K562 (cell line): ENCODE measurements at places on chromosomes 1 and 21.

DNA sequence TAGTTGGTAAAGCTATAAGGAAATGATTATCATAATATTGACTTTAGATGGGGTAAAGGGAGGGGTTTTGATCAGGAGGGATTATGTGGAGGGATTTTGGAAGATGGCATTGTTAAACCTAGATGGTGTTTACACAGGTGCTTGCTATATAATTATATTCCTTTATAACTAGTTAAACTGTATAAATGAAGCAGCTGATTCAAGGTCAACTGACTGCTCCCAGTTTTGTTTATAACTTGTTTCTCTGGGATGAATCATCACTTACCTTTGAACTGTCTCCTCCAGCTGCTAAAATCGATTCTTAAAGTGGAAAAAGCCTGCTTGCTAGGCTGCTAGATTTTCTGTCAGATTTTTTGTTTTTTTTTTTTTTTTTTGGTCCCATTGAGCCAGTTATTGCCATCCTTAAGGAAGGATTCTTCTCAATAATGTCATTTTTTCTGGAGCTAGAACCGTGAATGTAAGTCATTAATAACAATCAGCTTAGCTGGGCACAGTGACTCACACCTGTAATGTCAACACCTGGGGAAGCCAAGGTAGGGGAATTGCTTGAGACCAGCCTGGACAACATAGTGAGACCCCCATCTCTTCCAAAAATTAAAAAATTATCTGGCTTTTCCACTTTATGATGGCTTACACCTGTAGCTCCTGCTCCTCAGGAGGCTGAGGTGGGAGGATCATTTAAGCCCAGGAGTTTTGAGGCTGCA is 153.2 kb downstream of the PIK3R3 start:
- DNase-seq = no peak

DNA sequence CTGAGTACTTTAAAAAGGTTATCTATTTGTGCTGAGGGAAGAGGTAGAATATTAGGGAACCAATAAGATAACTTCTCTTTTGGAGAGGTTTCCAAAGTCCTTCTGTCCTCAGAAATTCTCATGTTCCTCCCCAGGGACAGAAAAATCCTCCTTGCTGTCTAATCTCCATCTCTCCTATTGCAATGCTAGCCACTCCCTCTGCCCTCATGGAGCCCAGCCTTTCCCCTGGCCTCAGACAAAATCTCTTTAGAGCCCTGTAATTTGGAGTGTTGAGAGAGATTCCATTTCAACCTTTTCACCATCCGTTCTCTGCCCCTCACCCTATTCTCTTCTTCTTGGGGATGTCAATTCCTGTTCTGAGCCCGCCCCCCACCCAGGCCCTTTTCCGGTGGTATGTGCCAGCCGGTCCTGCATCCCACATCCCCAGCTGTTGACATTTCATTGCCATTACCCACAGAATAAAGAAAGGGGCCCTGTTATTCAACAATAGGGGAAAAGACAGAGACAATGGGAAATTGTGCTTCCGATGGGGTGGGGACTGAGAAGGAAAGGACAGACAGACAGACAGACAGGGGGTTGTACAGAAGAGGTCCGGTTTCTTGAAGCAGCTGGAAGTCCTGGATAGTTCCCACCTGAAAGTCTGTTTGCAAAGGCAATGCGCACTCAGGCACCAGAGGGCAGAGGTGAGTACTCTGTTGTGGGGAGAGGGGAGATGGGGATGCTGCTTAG is at the start of gene HAPLN2:
HAPLN2 (plus strand) TSS at position 563 of the 729 bp plus-strand sequence. CDS start 4,076 bp downstream, outside the sequence.
- DNase-seq = peak; percentile 59

GRCh38 chr1:56424744-56425493 is 154.4 kb downstream of the PLPP3 start:
- DNase-seq = no peak

- DNase-seq = no peak
These were observed 49.5 kb upstream of the IFFO2 start for GRCh38 chr1:19006000-19006399.

GRCh38 chr1:192789871-192790270 is 19.0 kb upstream of the RGS2 start:
- no peak for DNase-seq

- DNase-seq = peak; percentile 46
These were observed 23.8 kb upstream of the KCNA10 start for GRCh38 chr1:110542725-110543124.

DNA sequence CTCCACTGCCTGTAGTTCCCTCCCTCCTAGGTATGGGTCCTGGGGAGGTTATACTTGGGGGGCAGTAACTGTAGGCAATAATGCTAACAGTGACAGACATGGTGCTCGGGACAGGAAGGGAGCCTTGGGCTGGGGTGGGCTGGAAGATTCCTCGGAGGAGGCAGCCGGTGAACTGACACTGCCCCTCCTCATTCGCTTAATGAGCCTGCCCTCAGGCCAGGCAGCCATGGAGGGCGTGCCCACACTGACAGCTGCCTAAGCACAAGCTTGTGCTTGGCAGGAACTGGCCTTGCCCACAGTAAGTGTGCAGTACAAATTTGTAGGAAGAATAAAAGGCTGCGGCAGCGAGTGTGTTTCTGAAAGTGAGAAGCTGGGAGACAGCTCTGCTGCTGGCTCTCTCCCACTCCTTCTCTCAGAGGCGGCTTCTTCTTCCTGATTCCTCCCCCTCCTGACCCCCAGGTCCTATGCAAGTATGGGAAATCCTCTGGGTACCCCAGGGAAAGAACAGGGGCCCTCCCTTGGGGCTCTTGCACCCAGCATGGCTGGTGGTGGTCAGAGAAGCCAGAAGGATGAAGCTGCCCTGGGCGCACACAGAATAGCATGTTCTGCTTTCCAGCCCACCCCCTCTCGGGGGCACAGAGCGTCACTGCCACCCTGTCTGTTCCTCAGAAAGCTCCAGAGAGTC is 23.6 kb downstream of the OPTC start:
- no peak for DNase-seq

- peak; percentile 50 for DNase-seq
These were observed at the start of gene COL16A1 for GRCh38 chr1:31703431-31704270. Gene COL16A1, minus strand, starts transcription at chr1:31704017. Its CDS starts 1,824 bp downstream, at chr1:31702193.

DNA sequence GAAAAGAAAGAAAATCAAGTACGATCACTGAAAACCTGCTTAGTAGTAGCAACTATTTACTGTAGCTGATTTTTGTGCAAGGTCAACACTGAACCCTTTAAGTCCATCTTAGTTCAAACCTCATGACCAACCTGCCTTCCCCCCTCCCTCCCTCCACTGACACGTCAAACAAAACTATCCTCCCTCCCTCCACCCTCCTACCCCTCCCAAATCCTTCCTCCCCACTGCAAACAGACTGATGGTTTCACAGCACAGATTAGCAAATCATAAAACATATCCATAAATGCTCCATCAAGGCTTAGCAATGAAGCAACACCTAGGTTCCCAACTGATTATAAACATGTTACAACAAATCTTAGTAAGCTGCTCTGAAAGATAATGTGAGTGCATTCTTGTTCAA is 164.3 kb upstream of the GREM2 start:
- no peak for DNase-seq

DNA sequence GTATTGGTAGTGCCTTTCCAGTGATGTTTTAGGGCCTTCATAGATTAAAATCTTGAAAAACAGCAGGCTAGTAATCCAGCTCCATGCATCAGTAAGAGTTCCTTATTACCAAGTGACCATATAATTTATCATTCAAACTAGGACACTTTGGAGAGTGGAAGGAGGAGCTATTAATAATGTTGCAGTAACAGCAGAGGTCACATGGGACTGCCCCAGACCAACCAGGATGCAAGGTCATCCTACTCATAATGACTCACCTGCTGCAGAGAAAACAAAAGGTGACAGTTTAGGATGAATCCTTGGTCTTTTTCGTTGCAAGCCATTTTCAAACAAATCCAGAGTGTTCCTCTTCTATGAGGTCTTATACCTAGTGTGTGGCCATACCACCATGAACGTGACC is 187.4 kb downstream of the NUF2 start:
- DNase-seq = no peak

DNA sequence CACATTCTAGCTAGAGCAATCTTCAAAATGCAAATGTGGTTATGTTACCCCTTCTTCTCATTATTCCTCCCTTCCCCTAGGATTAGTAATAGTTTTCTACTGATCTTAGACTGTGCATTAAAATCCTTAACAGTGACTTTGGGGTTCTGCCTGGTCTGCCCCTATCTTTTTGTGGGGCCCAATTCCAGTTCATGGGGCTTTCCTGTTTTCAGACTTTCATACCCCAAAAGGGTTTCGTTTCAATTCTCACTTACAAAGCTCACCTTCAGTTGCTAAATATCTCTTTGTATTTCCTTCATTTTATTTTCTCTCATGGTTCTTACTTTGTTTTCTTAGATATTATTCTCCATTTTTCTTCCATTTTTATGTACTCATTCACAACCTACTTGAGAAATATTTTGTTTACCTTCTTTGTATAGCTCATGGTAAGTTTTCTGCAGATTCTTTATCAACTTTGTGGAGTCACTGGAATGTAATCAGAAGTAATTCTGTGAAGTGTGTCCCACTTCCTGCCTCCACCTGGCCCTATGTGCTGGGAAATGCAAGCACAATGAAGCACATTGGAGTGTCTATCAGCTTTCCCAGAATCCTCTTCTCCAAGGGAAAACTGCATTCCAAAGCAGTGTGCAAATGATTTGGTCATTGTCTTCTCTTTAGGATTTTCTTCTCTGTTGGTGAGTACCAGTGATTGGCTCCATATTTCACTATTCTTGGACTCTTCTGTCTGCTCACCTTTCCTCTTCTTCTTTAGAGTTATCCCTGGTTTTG is 350.2 kb downstream of the ZNF326 start:
- no peak for DNase-seq

- DNase-seq = no peak
These were observed 27.2 kb downstream of the C8B start for GRCh38 chr1:56938646-56939045.

DNA sequence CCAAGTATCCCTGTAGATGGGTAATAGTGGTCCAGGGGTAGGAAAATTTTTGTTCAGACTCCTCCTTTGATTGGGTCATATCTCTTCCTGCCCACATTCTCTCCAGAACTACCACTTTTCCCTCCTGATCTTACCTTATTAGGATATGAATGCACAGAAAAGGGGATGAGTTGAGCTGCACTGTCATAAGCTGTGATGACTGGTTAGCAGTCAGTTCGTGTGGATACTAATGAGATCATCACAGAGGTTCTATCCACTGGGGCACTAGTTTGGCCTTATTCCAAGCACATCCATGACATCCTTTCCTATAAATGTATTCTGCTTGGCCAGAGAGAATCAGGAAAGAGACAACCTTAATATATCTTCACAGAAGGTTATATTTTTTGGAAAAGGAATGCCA is 22.1 kb upstream of the TBX15 start:
- no peak for DNase-seq

GRCh38 chr1:65948609-65949229 is 156.0 kb downstream of the PDE4B start:
- DNase-seq = peak; percentile 66

- DNase-seq = no peak
These were observed 47.9 kb downstream of the SRRM1 start for GRCh38 chr1:24691051-24691450.
